ENCODE measurements at places on chromosomes 11 and 22.

- no peak for DNase-seq
These were observed 54.2 kb upstream of the TTLL12 start for GRCh38 chr22:43241138-43241597.

DNA sequence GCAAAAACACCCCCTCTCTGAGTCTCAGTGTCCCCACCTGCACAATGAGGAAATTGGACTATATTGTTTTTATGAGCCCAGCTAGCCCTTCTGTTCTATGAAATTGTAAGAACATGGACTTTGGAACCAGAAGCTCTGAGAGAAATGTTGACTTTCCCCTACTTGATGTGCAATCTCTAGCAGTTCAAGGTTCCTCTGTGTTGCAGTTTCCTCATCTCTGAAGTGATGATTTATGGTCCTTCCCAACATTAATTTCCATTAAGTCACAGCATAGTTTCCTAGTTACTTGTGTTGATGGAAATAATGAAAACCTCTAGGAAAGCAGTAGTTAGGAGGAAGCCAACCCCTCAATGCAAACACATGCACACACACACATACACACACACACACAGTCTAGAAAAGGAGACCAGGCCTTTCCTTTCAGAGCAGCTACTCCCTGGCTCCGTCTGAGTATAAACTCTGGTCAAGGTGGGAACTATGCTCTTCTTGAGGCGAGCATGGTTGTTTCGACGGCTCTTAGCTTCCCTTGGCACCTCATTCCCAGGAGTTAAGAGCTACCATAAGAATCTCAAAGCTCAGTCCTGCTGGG, 518.4 kb downstream of the SOX6 start:
- DNase-seq, result no peak

DNA sequence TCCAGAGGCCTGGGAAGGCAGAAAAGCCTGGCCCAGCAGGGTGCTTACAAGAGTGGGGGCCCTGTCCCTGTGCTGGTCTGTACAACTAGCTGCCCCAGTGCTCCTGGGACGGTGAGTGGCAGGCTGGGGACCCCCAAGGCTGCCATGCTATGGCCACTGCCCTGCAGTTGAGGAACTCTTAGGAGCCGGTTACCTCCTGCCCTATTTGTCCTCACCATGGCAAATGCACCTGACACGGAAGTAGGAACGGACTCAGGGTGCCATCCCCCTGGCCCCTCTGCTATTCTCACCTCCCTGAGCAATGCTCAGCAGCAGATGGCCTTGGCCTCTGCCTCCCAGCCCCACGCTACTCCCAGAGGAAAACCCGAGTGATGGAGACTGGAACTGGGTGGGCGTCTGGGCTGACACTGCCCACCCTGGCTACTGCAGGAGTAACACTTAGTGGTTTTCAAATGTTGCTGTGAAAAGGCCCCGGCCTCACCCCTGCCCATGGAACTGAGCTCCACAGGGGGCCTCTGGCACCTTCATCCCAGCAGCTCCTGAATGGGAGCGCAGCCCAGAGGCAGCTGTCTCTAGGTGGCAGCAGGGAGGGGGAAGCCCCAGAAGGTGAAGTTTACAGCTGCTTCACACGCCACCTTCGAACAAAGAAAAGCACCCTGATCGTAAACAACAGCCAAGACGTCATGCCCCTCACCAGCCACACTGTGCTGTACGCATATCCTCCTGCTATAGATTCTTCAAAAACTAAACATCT, 105.3 kb downstream of the CTTN start:
- DNase-seq, result no peak

DNA sequence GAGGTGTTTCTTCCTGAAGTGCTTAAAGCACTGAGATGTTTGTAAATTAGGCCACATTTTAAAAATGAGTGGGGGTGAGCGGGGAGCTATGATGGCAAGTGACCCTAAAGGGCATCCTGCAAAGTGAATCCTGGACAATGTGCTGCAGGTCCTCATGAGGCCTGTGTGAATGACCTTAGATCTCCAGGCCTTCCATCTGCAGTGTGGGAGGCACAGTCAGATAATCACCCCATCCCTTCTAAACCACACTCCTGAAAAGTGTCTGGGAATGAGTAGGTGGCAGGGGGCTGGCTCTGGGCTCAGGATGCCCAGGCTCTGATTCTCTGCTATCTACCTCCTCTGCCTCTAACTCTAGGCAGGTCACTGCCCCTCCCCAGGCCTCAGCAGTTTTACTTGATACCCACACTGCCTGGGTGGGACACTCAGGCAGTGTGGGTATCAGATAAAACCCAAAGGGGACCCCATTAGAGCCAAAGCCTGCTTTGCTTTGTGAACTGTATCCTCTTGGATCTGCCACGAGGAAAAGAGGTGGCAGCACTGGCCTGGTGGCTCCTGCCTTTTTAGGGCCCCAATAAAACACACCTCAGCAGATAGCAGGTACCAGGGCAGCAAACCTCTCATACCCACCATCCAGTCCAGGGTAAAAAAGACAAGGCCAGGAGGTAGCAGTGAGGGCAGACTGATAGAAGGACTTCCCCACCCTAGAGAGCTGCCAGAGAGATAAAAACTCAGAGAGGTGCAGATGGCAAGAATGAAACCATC, 10.5 kb downstream of the STARD10 start:
- no peak for DNase-seq

GRCh38 chr22:25366876-25367466, 147.5 kb downstream of the CRYBB2 start:
- DNase-seq, result no peak

GRCh38 chr11:94550513-94550912, 6.8 kb downstream of the FUT4 start:
- DNase-seq, result no peak

- DNase-seq, result peak; percentile 51
These were observed 1.6 kb upstream of the EHBP1L1 start for GRCh38 chr11:65574109-65574810.

GRCh38 chr11:19160847-19161246, 40.9 kb downstream of the CSRP3 start:
- DNase-seq, result no peak

- no peak for DNase-seq
These were observed 5.0 kb downstream of the ASCL2 start for GRCh38 chr11:2265396-2265795.

DNA sequence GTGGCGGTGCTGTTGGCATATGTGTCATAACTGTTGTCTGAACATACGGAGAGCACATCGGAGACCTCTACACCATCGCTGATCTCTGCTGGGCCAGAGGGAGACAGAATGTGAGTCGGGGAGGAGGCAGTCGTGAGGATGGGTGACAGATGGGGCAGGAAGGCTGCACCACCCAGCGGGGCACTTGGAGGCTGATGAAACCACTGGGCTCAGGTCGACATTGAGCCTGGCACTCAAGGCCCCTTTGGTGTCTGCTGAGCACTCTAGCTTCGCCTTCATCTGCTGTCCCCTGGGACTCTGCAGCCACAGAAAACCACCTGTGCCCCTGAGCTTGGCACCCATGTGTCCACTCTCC, 2.5 kb upstream of the KLHL35 start:
- DNase-seq, result no peak

DNA sequence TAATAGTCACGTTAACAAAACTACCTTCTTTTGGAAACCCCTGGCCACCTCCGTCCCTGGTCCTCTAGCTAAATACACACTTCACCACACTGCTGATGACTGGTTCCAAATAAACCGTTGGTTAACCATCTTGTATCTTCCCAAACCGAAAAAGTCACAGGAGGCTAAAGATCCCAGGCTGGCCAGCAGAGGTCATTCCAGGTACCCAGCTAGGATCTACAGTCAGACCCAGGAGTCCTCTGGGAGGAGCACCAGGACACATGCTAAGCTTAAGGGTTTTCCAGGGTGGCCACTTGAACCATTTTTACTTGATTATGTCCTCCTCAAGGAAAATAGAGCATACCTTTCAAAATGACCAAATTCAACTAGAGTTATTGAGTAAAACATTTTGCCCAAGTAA, 103.2 kb downstream of the ETS1 start:
- no peak for DNase-seq

DNA sequence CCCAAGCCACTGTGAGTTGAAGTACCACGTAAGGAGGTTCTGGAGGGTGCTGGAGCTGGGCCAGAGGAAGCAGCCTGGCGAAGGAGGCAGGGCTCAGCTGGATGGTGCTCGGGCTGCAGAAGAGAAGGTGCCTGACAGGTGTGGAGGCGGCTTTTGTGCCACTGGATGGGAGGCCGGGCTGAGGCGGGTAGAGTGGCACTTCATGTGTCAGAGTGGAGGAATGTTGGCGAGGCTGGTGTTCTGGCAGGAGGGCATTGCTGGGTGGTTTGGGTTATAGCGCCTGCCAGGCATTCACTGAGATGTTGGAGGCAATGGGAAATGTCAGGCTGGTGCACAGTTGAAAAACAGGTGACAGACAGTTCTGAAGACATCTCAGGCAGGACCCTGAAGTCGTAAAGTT, 24.2 kb downstream of the UBE2L3 start:
- no peak for DNase-seq

DNA sequence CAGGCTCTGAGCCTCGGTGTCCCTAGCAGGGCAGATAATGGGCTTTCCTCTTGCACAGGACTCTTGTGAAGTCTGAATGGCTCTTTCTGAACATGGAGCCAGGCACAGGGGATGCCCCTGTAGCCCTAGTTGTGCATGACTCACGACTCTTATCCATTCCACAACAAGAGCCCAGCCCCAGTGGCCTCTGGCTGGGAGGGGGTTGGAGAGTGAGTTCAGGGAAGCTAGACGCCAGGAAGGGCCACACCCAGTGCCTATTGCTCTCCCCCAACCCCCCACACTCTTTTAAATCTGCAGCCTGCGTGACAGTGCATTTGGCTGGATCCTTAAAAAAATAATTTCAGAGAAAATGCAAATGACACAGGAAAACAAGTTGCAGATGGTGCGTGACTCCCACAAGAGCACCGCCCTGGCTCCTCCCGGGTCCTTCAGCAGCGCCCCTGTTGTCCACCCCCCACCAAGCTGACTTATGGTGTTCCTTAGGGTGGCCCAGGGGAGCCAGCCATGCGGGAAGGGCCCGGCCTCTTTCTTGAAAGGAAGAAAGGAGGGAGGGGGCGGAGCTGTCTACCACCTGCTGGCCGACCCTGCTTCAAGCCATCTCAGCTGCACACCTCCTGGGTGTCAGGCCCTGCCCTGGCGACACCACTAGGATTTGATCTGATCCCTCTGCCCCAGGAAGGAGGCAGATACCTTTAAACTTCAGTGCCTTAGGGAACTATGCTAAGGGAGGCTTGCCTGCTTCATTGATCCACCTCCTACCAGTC, 74.7 kb downstream of the MN1 start:
- DNase-seq, result no peak

DNA sequence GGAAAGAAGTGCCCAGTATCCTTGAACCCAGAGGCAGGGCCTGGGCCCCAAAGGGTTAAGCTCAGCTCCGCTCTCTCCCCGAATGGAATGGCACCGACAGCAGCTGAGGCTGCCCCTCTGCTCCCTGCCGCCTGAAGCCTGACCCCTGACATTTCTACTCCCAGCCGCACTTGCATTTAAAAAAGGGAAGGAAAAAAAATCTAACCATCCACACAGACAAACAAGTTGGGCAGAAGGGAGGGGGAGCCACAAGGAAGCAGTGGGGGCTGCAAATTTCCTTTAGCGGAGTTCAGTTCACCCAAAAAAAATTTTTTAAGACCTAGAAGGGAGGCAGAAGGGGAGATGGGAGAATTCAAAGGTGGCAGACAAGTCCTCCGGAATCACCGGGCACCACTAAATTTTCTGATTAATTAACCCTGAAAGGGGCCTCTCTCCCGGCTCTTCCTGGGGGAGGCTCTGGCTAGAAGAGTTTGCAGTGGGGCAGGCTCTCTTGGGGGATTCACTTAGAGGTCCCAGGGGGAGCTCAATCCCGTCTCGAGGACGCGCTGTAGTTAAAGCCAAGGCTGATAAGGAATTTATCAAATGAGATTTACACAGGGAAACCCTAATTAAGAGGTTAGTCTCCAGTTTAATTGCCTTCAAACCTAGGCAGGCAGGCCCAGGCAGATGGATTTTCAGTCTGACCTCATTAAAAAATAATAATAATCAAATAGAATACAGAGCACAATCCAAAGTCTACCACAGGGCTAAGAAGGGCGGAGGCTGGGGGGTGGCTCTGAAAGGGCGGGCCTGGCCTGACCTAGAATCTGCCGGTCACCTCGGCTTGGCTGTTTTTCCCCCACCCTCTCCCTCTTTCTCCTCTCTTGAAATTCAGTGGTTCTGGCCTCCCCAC, 25.6 kb downstream of the MN1 start:
- DNase-seq, result no peak

DNA sequence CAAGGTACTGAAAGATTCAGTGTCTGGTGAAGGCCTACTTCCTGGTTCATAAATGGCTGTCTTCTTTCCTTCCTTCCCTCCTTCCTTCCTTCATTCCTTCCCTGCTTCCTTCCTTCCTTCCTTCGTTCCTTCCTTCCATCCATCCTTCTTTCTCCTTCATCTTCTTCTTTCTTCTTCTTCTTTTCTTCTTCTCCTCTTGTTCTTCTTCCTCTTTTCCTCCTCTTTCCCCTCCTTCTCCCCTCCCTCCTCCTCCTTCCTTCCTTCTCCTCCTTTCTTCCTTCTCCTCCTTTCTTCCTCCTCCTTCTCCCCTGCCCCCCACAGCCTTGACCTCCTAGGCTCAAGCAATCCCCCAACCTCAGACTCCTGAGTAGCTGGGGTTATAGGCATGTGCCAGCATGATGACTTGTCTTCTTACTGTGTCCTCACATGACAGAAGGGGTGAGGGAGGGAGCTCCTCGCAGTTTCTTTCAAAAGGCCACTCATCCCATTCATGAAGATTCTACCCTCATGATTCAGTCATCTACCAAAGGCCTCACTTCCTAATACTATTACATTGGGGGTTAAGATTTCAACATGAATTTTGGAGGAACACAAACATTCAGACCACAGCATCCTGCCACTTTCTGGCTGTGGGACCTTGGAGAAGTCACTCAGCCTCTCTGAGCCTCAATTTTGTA, 22.6 kb upstream of the CCDC134 start:
- no peak for DNase-seq

GRCh38 chr11:34825670-34826383, 90.4 kb downstream of the APIP start:
- peak; percentile 13 for DNase-seq

DNA sequence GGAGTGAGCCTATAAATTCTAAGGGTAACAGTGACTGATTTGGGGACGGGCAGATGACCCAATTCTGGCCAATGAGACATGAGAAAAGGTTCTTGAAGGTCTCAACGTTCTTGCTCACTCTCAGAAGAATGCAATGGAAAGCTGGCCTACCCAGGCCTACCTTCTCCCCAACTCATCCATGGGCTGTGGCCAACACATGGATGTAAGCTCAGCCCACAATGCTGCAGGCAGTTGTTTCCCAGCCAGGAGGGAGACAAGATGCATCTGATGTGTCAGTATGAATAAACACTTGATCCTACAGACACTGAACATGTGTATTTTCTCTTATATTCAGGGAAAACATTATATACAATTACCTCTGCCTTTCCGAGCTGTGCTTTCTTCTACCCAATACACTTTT, 24.4 kb downstream of the PI4KA start:
- no peak for DNase-seq

DNA sequence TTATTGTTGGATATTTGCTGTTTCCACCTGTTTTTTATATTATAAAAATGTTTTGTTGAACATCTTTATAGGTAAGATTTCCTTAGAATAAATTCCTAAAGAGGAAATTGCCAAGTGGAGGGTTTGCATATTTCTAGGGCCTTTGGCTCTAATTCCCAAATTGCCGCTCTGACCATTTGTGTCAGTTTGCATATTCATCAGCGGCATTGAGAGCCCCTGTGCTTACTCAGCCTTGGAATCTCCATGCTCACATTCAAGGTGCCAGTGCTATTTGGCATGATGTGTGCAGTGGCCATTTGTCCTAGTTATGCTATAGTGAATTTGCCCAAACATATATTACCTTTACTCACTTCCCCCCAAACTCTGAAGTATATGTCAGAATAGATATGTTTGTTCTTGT, 25.5 kb downstream of the KREMEN1 start:
- DNase-seq, result no peak

GRCh38 chr11:106961048-106961447, 57.2 kb downstream of the GUCY1A2 start:
- no peak for DNase-seq
